IMR-90 (cell line): ENCODE measurements at places on chromosomes 1 and 21.

DNA sequence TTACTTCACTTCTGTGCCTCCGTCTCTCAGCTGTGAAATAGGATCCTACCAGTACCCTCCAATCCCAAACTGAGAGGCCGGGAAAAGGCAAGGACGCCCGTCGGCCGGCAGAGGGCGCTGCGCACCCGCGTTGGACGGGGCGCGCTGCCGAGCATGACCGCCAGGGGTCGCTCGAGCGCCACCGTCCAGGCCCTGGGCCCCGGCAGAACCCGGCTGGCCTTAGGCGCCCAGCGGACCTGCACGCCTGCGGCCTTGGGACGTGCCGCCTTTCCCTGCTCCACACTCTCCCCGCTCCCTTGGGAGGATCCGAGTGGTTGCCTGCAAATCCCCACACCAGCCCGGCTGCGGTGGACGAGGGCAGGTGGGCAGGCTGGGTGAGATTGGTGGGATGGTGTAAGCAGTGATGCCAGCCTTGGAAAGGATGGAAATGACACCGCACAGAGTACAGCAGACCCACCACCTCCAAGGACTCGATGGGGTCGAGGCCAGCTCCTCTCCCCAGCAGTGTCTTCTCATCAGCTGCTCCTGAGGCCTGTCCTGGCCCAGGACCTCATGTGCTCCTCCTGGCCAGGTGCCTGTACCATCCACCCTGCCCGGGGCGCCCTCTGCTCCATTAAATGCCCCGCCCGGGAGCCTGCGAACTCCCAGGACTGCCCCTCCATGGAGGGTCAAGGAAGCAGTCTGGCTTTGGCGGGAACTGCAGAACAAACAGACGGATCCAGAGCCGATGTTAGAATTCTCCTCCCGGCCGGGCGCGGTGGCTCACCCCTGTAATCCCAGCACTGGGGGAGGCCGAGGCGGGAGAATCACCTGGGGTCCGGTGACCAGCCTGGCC, 47.4 kb upstream of the LBR start:
- peak; percentile 66 for DNase-seq

DNA sequence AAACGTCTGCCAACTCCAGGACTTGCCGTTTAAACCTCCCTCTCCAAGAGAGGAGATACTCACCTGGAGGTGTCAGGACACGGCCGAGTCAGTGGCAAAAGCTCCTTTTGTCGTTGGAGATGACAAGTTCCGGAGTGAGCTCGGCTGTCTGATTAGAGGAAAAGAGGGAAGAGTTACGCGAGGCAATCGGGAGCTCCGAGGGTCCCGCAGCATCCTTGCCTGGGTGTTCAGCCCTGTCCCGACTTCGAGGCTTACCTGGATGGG, 497 bp downstream of the ID3 start:
- no peak for DNase-seq

GRCh38 chr1:173285048-173285447, 77.9 kb upstream of the TNFSF4 start:
- no peak for DNase-seq

GRCh38 chr1:33470495-33471012, 1.9 kb upstream of the ZSCAN20 start:
- peak; percentile 88 for DNase-seq

DNA sequence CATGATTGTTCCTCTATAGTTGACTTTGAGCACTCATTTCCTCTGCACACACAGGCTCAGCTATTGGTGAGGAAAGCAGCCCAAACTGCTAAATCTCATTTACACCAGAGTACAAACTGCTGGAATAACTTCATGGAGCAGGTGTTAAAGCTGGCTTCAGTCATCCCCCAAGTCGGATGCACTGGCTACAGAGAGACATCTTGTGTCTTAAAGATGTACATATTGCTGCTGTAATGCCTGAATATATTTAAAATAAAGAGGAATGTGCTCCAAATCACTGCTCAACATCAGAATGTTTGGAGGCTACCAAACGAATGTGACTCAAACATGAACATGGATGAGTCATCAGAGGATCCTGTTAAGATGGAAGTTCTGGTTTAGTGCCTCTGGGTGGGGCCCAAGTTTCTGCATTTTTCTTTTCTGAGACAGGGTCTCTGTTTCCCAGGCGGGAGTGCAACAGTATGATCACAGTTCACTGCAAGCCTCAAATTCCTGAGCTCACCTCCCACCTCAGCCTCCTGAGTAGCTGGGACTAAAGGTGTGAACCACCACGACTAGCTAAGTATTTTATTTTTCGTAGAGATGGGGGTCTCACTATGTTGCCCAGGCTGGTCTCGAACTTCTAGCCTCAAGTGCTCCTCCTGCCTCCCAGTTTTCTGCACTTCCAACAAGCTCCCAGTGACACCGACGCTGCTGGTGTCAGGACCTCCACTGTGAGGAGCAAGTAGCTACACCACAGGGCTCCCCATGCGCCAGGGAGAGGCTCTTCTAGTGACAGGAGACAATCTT, 79.0 kb upstream of the KRTAP19-8 start:
- peak; percentile 86 for DNase-seq

DNA sequence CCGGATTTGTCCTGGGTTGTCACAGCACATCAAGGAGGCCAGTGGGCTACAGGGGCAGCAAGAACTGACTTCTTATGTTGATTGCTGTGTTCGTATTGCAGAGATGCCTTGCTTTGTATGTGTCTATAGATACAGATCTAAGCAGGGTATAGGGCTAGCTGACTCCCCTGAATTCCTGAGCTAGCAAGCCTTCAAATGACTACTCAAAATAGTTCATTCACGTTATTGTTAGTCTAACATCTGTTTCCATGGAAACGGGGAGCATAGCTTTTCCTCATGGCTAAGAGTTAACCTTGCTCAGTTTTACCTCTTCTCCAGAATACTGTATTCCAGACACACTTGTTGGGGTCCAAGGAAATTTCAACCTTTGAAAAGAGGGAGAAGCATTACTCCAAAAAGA, 24.1 kb downstream of the TRIM45 start:
- DNase-seq = peak; percentile 64
